ENCODE measurements at places on chromosomes 6 and 20.

- DNase-seq = no peak
Measured at GRCh38 chr6:145224450-145224849, 510.9 kb downstream of the EPM2A start.

DNA sequence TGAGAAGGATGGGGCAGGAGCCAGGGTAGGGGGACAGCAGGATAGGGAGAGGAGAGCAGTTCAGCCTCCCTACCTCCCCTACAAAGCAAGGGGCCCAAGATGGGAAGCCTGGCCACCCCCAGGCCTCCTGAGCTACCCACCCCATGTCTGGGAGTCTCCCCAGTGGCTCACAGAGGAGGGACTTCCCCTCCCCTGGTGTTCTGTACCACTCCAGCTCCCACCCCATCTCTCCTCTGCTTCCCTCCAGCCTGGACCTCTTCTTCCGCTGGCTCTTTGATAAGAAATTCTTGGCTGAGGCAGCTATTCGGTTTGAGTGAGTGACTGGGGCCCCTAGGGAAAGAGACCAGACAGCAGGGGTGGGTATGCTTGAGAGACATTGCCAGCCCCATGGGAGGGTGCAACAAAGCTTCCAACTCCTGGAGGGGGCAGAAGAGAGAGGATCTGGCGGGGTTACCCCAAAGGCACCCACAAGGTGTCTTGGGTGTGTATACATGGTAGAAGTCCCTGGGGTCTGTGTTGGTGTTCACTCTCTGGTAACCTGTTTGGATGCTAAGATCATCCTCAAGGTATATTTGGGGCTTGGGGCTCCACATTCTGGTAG is 8.2 kb upstream of the CAPN11 start:
- DNase-seq = no peak

GRCh38 chr20:11891077-11891775 is 26.5 kb upstream of the BTBD3 start:
- DNase-seq = peak; percentile 49

DNA sequence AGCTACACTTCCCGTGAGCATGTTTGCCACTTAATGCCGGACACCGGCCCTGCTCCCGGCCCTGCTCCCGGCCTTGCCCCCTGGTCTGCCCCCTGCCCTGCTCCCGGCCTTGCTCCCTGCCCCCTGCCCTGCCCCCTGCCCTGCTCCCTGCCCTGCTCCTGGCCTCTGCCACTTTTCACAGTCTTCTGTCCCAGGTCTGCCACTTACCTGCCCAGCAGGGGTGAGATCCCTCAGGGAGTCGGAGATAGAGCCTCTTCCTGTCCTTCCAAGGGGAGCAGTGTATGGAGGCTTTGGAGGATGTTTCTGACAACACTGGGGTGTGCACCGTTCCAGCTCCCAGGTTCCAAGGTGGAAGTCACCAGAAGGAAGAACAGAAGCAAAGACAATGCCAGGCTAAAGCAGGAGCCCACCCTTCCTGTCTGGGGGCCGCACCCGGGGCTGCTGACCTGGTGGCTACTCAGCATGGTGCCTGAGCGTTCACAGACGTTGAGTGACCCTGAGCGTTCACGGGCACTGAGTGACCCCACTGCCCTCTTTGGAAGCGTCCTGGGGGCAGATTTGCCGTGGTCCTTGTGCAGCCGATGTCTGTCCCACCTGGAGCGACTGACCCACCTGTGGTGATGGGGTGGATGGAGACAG is 199.8 kb downstream of the DLL1 start:
- no peak for DNase-seq

- no peak for DNase-seq
Measured at GRCh38 chr20:2914160-2914559, 40.9 kb downstream of the PTPRA start.

DNA sequence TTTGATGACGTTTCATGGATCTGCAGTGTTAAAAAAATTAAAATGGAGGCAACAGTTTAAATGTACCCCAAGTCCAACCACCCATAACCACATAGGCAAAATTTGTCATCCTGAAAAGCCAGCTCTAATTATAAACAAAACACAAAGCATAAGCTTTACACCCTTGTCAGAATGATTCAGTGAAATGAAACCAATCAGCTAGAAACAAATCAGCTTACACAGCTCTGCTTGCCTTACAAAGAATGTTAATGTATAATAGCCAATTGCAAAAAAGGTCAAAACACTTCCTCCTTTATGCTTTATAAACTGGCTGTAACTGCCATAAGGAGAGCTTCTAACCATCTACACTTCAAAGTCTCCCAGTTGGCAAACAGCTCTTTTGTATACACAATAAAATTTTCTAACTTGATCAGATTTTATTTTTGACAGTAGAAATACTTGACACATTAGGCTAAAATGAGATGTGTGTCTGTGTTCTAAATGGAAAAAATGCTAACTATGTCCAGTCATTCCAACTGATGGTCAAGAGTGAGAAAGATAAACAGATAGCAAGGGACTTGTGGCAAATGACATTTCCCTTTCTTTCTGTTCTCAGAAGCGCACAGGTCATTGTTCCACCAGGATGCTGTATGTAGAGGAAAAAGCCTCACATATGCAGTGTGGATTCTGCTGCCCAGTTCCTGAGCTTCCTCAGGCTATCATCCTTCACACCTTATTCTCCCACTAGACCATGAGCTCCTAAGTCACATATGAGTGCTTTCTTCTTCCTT is 344.3 kb upstream of the ID4 start:
- DNase-seq = no peak

GRCh38 chr6:27966816-27967426 is 9.9 kb downstream of the OR2B6 start:
- no peak for DNase-seq

DNA sequence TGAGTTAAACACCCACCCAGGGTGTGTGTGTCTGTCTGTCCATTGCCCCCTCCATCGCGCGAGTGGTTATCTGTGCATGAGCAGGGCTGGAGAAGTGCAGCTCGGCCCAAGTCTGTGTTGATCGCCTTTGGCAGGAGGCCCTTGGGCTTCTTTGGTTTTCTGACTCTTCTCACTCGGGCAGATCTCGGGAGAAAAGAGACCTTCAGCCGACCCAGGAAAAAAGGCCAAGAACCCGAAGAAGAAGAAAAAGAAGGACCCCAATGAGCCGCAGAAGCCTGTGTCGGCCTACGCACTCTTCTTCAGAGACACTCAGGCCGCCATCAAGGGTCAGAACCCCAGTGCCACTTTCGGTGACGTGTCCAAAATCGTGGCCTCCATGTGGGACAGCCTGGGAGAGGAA is 132.9 kb downstream of the JPH2 start:
- no peak for DNase-seq

GRCh38 chr6:16274483-16274882 is 36.1 kb downstream of the GMPR start:
- no peak for DNase-seq

GRCh38 chr6:130337534-130337933 is 28.3 kb upstream of the TMEM200A start:
- no peak for DNase-seq

GRCh38 chr6:3471711-3472110 is 14.9 kb upstream of the SLC22A23 start:
- DNase-seq = no peak

- DNase-seq = no peak
Measured at GRCh38 chr20:37596890-37597536, 69.3 kb upstream of the BLCAP start.

- DNase-seq = no peak
Measured at GRCh38 chr20:9281803-9282202, 212.9 kb downstream of the PLCB4 start.

GRCh38 chr20:32463642-32464400 is 105.7 kb downstream of the ASXL1 start:
- DNase-seq = no peak

DNA sequence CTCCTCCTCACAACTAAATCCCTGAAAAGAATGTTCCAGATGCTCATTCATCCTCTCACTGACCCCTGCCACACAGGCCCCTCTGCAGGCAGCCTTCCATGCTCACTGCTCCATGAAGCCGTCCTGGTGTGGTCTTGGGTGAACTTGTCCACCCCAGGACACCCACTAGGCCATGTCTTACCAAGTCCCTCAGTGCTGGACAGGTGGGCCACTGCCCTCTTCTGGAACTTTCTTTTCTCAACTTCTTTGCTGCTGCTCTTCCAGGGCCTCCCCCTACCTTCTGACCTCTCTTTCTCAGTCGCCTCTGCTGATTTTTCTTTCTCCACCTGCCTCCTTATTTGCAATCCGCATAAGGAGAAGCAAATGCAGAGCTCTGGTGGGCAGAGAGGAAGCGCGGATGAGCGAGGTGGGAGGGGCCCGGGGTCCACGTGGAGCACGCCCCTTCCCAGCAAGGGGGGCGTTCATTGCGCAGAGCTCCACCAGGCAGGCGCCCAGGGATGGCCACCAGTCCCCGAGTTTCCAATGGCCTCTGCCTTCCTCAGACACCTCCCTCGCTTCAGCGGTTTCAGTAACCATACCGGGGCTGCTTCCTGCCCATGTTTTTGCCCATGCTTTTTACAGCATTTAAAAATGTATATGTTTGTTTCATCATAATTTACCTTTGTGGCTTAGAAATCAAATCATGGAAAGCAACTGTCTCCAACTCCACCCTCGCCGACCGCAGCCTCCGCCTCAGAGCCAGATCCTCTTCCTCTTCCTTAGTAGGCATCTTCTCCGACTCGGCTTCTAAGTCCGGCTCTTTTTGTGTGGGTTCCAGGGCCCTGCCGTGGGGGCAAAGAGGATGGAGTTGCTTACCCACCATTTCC is 129.6 kb downstream of the ZDHHC14 start:
- peak; percentile 56 for DNase-seq

- DNase-seq = peak; percentile 52
Measured at GRCh38 chr6:170279977-170280688, 10.7 kb downstream of the DLL1 start.

GRCh38 chr20:5908981-5909380 is 41.4 kb downstream of the TRMT6 start:
- DNase-seq = no peak

DNA sequence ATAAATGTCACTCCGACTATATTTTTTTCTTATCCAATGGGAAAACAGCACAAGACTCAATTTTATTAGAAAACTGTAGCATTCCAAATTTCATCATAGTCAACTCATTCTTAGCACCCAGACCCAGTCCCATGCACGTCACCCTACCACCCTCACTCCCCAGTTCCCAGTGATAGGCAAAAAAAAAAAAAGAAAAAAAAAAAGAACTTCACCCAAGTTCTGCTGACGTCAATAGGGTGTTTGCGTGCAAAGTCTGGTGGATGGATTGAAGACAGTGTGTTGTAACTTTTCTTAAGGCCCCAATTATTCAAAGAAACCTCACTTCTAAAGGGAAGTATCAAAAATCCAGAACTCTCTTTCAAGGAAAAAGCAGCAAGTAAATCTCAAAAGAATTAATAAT is 213.9 kb upstream of the PRDM1 start:
- no peak for DNase-seq

DNA sequence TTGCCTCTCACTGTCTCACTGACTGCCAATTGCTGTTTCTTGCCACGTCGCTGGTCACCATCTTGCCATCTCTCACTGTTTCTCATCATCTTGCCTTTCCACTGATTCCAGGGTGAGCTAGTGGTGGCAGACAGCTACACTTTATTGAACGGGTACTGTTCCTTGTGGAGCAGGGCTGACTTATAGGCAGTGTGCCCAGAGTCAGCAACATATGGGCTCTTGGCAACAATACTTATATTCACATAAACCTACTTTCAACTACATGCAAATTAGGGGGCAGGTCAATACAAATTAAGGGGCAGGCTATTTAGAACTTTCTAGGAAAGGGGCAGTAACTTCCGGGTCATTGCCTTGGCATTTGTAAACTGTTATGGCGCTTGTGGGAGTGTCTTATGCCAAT is 186.2 kb upstream of the SYNDIG1 start:
- no peak for DNase-seq

GRCh38 chr6:1764397-1764987 is 154.8 kb downstream of the FOXC1 start:
- DNase-seq = no peak

- no peak for DNase-seq
Measured at GRCh38 chr6:154478021-154478700, 32.3 kb downstream of the CNKSR3 start.

DNA sequence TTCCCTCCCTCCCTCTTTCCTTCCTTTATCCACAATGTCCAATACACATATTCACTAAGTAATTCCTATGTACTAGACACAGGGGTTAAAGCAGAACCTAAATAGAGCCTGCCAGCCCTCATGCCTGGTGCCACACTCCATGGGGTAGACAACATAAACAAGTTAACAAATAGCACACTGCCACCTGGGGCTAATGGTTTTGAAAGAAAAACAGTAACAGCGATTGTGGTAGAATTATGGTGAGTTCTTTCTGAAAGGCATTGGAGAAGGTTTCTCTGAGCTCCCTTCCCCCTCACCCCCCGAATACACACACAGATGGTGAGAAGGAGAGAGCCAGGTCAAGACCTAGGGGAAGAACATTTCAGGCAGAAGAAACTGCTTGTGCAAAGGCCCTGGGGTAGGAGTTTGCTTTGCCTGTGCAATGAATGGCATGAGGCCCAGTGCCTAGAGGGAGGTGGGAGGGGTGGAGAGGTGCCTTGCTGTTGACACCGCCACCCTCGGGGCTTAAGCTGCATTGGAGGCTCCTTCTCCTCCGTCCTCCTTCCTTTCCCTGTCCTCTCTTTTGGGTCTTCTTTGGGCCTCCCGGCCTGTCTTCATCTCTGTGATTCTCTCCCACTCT is 502.4 kb upstream of the SULF2 start:
- no peak for DNase-seq

- no peak for DNase-seq
Measured at GRCh38 chr6:57252975-57253374, 30.9 kb upstream of the RAB23 start.

DNA sequence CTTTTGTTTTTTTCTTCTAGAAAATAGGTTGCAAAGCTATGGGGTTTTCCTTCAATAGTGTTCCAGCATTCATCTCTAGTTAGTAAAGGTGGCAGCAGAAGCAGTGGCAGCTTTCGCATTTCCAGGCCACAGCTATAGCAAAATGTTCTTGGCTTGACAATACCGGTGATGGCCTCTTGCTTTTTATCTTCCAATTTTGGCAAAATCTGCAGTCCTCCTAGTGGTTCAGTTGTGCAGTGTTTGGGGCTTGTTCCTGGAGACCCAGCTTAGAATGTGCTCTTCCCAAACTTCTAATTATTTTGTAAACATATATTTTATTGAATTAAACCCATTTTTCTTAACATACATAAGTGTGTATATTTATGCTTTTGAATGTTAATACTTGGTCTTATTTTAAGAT is 370.6 kb upstream of the MAN1A1 start:
- no peak for DNase-seq

GRCh38 chr6:336159-337114 is 44.1 kb downstream of the DUSP22 start:
- peak; percentile 28 for DNase-seq

DNA sequence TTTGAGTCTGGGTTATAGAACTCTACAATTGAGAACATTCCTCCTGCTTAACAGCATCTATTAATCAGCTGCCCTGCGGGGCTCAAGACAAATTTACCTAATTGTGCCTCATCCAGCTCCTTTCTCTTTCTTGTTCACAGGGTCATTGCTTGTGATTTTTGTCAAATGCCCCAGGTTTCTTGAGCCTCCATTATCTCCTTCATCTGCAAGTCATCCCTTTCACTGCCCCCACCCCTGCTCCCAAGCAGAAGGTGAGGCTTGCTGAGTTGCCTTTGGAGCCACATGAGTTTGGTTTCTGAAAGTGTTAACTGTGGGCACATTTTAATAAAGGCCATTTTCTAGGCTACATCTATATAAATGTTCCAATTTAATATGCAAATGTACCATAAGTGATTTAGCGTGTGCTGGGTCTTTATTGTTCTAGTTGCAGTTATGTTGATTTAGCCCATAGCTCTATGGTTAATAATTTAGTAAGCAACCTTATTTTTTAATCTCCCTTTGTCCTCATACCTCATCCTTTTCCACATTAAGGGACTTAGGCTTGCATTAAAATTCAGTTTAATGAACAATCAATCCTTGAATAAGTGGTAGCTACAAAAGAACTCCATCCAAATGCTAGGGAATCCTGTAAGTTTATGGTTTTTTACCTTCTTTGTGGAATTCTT is 56.1 kb downstream of the VSTM2L start:
- DNase-seq = no peak

Data from activated CD8-positive, alpha-beta T cell treated with anti-CD3 and anti-CD28 coated beads for 36 hours (primary cell).